Glomerular endothelial cell (primary cell): ENCODE measurements at places on chromosomes 4 and X. TPM values are rescaled to one million over a fixed set of nuclear protein-coding genes. Genes with fewer than 3 reads are reported as not detected.

The PNMA6F gene
- total RNA-seq = not detected in 2 replicates

The C1QTNF7 gene
- not detected in 2 replicates for total RNA-seq

GRCh38 chr4:82790060-82790660 is 8.4 kb downstream of the SCD5 start:
- no peak for DNase-seq

The CFAP99 gene
- not detected in 2 replicates for total RNA-seq

DNA sequence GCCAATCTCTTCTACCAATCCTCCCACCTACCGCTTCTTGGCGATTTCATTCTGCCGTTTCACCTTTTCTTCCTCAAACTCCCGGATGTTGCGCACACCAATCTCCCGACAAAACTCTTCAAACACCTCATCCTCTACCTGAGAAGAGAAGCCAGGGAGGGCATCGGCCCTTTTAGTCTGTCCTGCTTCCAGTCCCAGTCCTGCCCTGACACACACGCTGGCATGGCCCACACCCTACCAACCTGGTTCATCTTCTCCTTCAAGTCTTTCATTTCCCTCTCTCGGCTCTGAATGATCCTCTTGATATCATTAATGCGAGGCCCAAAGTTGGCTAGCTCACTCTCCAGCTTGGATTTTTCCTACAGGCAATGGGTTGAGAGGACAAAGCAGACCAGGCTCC is 18.9 kb downstream of the SMC1A start:
- DNase-seq = no peak

- DNase-seq = no peak
Measured at GRCh38 chr4:24683116-24683515, 98.8 kb upstream of the DHX15 start.

DNA sequence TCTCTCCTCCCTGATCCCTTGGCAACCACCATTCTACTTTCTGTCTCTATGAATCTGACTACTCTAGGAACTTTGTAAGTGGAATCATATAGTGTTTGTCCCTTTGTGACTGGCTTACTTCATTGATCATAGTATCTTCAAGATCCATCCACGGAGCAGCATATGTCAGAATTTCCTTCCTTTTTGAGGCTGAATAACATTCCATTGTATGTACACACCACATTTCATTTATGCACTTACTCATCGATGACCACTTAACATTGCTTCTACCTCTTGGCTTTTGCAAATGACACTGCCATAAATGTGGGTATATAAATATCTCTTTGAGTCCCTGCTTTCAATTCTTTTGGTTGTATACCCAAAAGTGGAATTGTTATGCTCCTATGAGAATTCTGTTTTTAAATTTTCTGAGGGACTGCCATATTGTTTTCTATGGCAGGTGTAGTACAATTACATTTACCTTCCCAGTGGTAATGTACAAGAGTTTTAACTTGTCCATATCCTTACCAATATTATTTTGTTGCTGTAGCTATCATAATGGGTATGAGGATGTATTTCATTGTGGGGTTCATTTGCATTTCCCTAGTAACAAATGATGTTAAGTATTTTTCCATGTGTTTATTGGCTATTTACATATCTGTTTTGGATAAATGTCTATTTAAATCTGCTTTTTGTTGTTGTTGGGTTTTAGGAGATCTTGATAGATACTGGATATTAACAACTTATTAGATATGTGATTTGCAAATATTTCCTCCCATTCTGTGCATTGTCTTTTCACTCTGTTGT is 466.1 kb downstream of the C4orf33 start:
- DNase-seq = peak; percentile 45

DNA sequence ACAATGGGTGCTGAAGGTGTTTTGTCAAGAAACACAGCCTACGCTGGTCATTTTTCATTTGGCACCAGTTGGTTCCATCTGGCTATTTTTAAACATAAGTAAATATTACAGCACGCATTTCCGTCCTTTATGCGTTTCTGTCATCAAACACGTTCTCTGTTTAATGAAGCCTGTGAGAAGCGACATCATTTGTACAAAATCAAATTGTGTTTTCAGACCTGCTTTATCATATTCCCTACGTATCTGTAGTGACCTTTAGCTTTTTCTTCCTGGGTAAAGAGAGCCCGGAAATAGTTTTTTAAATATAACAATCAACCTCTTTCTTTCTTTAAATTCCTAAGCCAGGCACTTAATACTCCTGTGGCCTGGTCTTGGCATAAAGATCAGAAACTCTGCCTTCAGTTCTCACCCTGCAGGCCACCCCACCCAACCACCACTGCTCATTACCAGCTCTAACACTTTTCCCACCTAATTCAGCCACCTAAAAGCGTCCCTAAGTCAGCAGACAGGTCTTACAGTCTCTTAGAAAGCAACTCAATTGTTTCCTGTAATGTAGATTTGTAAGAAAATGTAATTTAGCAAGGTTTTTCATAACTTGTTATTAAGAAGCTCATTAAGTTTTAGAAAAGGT is 30.4 kb downstream of the ACSL1 start:
- DNase-seq = no peak

DNA sequence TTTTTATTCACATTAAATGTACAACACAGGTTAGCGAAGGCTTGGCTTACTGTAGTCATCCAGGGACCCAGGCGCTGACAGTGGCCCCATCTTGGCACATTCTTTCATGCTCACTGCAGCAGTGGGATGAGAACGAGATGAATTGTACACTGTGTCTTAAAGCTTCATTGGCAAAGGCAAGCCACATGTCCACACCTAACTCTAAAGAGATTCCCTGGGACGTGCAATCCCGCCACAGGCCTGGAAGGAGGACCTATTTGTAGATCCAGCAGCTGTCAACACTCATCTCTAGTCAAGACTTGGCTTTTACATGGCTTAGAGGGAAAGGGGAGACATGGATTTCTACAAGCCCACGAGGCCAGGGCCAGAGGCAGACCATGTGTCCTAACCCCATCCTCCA is 16.1 kb upstream of the CXCR3 start:
- no peak for DNase-seq
